ACHN (cell line): ENCODE measurements at places on chromosomes 13 and 19.

GRCh38 chr19:46859637-46860124, 1.1 kb upstream of the ARHGAP35 start:
- peak; percentile 73 for DNase-seq

- no peak for DNase-seq
Measured at GRCh38 chr13:101977475-101977874, 424.4 kb downstream of the FGF14 start.

DNA sequence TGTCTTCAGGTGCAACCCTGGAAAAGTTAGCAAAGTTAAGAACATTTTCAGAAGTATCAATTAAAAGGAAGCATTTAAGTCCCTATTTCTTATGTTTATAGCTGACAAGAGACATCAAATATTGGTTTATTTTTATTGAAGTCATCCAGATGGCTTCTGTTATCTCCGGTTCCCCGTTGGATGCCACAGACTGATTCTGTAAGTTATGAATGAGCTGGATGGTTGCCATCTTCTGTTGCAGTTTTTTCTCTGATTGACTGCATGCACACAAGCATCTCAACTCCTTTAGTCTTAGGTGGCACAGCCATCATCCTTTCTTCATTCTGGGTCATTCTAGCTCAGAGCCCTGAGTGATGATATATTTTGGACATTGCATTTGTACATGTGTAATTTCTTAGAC, 10.6 kb upstream of the OXGR1 start:
- no peak for DNase-seq

- peak; percentile 43 for DNase-seq
Measured at GRCh38 chr13:27830010-27830409, 37.7 kb downstream of the GSX1 start.
